ENCODE measurements at places on chromosomes 2 and 18.

- no peak for DNase-seq
Observed at GRCh38 chr18:44651478-44651877, 29.2 kb upstream of the SETBP1 start.

GRCh38 chr2:128058114-128058513 lies 30.3 kb upstream of the SAP130 start:
- no peak for DNase-seq

DNA sequence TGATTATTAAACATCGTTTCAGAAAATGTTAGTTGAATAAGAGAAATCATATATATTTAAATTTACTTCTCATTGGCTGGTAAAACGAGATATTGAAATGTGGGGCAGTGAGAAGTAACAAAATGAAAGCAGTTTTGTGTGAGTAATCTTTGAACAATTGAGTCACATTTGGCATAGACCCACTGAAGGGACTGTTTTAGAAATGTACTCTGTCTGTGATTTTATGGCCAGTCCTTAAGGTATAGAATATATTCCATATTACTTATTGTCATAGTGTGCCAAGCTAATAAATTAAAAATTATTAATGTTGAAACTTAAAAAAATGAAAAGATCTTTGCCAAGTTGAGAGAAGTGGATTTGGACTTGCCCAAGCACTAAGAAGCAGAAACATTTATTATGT lies 222.4 kb upstream of the COL3A1 start:
- no peak for DNase-seq

DNA sequence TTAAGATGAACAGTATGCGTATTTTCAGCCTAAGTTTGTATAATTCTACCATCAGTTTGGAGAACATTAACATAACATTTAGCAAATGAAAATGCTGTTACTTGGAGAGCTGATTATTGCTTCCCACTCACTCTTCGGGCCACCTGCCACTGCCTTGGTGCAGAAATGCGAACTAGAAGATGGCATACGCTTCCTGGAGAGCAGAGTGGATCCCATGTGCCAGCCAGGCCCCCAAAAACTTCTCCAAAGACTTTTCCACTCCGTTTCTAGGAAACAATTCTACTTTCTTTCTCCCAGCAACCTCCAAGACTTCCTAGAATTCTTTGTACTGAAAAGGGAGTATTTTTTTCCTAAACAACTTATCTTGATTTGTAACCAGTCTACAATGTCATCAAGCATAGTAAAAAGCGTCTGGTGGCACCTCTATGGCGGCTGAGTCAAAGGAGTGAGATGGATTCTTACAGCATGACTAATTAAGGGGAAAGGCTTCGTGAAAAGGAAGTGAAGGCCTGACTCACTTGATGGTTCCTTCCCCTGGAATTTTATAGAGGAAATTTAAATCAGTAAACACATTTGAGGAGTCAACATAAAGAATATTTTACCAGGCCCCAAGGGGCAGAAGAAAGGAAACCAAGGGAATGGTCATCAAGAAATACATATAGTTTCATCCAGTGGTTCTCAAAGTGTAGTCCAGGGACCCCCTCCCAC lies 36.6 kb downstream of the FEZ2 start:
- no peak for DNase-seq

DNA sequence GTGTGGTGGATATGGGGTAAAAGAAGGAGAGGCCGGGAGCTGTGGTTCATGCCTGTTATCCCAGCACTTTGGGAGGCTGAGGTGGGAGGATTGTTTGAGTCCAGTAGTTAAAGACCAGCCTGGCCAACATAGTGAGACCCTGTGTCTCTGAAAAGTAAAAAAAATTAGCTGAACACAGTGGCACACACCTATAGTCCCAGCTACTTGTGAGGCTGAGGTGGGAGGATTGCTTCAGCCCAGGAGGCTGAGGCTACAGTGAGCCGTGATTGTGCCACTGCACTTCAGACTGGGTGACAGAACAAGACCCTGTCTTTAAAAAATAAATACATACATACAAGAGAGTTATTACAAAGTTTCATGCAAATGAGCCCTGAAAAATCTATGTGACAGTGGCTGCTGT lies 80.6 kb downstream of the SPTBN1 start:
- no peak for DNase-seq

DNA sequence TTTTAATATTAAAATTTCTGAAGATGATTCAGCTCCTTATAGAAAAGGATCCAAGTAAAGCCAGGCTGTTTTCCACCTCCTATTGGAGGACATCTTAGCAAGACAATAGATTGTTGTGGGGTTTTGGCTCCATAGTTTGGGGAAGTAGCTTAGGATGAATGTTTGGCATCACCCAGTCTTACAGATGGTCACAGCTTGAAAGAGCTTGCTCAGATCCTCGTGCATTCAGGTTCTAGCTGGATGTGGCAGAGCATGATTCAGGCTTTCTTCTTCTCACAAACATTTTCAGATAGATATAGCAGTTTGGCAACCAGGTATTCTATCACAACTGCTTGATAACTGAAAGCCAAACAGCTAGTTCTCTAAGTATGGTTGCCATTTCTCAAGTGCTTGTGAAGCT lies 23.6 kb upstream of the PDCL3 start:
- no peak for DNase-seq

DNA sequence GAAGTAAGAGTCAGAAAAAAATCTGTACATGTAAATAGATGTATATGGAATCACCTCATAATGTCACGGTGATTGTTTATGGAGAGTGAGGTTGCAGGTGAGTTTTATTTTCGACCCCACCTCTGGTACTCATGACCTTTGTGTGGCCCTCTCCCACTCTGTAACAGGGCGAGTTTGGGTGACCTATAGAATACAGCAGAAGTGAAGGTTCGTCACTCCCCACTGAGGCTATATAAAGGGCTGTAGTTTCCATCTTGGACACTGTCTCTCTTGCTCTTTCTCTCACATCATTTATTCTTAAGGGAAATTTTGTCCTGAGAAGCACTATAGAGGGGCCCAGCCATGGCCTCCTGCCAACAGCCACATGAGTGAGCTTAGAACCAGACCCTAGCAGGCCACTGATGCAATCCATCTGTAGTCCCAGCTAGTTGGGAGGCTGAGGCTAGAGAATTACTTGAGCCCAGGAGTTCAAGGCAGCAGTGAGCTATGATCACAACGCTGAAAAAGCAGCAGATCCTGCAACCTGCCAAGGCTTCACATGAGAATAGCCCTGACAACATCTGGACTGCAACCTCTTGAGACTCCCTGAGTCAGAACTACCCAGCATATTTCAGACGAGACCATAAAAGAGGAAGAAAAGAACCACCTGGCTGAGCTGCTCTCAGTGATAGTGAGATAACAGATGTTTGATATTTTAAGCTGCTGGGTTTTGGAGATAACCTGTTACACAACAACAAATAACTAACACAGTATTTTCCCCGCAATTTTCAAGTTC lies 74.3 kb upstream of the SLC1A4 start:
- no peak for DNase-seq

Data from NCI-H510A (cell line).